Neuronal stem cell (in vitro differentiated cells): ENCODE measurements at places on chromosomes 16 and 17.

- no peak for DNase-seq
Observed at GRCh38 chr17:76735006-76735405, 2.1 kb downstream of the SRSF2 start.

DNA sequence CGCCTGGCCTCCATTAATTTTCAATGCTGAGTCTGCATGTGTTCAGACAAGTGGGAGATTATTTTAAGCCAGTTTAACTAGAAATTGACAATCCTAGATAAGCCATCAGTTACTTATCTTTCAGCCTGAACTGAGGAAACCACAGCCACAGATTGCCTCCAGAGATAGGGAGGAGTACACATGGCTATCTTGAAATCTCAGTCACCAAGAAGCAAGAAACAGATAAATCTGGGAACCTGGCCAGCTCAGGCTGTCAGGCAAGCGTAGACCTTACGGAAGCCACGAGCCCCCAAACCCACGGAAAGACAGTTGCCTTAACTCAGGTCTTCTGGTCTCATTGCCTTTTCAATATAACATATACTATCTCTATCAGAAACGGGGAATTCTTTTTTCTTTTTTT, 2.0 kb upstream of the GLG1 start:
- no peak for DNase-seq

GRCh38 chr17:57261084-57261461, 4.8 kb downstream of the MSI2 start:
- DNase-seq: no peak

DNA sequence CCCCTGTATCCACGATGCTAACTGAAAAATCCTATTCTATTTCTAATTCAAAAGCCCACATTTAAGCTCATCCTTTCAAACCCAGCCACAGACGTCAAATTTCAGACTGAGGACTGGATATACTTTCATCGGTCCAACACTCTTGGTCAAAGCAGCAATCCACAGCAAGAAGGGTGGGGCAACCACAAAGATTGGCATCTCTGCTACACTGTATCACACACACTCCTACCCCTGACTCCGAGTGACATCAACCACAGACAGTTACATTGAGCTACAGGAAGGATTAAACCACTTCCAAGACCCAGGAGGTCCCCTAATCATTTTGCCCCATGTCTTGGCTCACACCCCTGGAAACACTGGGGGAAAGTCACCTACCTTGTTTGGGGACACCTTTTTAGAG, 61.3 kb downstream of the GRIN2A start:
- no peak for DNase-seq

DNA sequence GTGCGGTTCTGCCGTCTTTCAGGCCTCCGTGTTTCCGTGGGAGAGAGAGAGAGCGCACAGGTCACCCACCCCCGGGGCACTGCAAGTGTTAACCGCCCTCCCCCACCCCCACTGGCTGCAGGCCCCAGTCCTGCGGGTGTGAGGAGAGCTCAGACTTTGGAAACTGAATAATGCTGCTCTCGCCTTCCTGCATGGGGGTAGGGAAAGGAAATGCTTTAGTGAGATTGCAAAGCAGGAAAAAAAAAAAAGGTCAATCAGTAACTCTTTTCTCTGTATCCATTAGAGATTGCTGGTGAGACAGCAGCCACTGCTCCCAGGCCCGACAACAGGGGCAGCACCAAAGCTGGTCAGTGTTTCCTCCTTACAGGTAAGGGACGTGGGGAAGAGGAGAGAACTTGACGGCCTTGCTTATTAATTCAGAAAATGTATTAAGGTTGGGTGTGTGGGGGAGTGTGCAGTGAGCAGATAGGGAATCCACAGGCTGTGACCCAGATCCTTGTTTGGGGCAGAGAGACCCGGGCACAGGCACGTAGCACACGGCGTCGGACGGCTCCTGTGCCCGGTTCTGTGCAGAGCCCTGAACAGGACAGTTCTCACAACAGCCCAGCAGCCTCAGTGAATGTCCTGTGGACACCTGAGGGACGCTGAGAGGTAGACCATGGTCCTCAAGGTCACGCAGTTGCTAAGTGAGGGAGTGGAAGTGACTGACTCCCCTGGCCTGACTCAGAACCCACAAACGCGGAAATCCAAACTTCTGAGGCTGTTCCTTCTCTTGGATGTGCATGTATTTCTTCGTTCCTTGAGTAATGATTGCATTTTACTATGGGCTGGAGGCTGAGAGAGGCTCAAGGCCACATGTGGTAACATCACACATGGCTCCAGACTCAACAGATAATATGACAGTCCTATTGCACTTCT, 156.5 kb downstream of the FOXL1 start:
- no peak for DNase-seq

GRCh38 chr17:17142556-17142955, 63.6 kb downstream of the PLD6 start:
- no peak for DNase-seq

- DNase-seq: no peak
Observed at GRCh38 chr16:76176153-76176552, 101.0 kb upstream of the CNTNAP4 start.

GRCh38 chr16:57999366-57999970, 1.0 kb downstream of the ZNF319 start:
- DNase-seq: no peak
